ENCODE measurements at places on chromosomes 3 and 15.

- no peak for DNase-seq
Measured at GRCh38 chr15:59199626-59200465, 6.8 kb upstream of the LDHAL6B start.

DNA sequence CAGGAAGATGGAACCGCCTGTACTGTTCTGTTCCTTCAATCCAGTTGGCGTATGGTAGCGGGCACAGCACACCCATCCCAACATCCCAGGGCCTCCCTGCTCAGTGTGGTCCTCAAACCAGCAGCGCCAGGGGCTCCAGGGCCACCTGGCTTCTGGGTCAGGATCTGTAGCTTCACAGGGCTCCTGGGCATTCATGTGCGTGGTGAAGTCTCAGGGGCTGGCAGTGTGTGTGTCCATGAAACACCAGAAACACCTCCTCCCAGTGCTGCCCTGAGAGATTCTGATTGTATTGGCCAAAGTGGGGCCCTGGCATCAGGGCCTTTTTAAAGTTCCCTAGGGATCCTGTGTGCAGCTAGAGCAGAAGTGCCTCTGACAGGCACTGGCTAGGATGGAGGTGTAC, 42.1 kb downstream of the ABTB1 start:
- no peak for DNase-seq

DNA sequence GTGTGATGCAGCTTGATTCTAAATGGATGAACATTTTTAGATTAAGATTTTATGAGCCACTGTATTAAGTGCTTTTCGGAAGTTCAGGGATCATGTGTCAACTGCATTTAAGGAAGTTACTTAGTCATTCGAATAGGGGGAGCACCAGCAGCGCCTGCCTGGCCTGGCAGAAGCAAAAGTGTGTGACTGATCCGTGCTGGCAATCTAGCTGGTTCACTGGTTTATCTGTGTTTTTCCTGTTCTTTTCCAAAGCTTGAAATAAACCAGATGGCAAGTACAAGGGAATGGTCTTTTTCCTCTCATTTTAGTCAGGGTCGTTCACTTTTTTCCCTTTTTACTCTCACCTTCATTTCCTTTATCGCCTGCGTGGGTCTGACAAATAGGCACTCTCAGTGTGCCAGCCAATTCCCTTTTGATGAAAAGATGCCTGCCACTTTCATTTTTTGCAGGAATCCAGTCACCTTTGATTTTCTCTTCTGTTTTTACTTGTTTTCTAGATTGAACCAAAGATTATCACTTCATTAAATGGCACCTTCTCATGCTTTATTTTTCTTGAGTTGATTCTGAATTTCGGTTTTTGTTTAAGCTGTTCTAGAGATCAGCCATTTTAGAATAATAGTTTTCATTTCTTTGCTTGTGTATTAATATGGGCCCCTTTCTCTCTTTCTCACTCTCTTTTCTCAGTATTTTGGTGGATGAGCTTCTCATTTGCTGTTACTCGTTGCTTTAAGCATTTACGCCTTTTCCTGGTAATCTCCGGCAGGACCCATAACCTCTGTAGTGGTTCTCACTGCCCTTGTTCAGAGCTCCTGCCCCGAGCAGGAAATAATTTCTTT, 2.8 kb downstream of the ABHD2 start:
- peak; percentile 32 for DNase-seq

DNA sequence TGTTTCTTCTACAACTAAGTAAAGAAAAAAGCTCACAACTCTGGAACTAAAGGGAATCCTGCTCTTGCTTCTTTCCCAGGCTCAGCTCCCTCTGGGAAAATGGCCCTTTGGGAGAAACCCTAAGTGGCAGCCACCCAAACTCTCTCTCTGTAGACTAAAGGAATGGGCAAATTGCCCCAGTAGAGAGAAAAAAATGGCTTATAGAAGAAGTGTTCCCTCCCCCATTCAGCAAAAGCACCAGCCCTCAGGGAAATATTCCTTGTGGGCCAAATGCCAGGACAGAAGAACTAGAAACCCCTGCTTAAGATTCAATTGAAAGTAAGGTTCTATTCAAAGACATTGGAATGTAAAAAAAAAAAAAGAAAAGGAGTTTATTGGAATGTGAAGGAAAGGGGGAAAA, 603.7 kb upstream of the ALCAM start:
- DNase-seq, result no peak

GRCh38 chr3:78872195-78872594, 895.6 kb downstream of the ROBO1 start:
- DNase-seq, result no peak

All from NCI-H2081 treated with DMSO at 0.1 percent for 48 hours (cell line).